ENCODE measurements at places on chromosomes 11 and 22.

DNA sequence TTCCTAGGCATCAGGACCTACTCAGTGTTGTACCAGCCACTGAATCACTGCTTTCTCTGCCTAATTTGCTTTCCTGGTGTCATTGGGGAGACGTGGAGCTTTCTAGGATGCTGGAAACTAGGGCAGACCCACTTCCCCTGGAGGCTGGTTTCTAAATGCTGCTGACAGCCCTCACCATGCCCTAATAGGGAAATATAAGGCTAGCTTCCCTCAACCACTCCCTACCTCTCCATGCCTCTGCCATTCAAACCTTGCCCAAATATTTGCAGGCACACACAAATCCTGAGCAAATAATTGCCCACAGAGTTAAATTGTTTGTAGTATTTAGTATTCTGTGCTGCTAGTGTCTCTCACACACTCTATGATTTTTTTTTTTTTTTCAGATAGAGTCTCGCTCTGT lies 310.2 kb downstream of the DDX10 start:
- DNase-seq, result no peak

- DNase-seq, result no peak
Measured at GRCh38 chr11:123624974-123625373, 29.4 kb downstream of the SCN3B start.

GRCh38 chr11:109945626-109946321 lies 147.4 kb upstream of the ZC3H12C start:
- DNase-seq, result no peak

DNA sequence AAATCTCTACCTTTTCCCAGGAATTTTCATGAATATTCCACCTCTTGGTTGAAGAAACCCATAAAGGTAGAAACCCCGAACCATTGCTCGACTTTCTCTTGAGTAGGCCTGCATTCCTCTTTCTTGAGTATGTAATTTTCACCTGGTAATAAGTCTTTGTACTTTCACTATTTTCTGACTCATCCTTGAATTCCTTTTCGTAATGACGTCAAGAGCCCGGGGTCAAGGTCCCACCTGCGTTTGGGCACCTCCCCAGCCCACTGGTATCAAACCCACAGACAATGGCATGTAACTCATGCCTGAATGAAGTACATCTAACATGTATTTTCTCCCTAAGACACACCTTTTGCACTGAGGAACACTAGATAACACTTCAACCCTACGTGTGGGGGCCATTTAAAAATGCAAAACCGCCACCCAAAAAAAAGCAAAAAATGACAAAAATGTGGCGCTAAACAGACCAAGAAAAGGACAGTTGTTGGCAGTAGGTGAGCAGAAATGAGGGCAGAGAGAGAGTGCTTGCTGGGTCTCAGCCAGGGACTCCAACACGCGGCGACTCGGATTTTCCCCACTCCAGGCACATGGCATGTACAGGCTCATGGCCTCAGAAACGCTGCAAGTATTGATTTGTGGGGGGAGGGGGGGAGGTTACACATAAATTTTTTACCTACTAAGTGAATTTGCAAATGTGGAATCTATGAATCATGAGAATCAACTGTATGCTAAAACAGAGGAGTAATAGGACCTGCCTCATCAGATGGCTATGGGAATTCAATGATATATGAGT lies 4.1 kb upstream of the C11orf24 start:
- DNase-seq, result no peak

- no peak for DNase-seq
Measured at GRCh38 chr22:28815111-28815510, 14.7 kb upstream of the XBP1 start.

DNA sequence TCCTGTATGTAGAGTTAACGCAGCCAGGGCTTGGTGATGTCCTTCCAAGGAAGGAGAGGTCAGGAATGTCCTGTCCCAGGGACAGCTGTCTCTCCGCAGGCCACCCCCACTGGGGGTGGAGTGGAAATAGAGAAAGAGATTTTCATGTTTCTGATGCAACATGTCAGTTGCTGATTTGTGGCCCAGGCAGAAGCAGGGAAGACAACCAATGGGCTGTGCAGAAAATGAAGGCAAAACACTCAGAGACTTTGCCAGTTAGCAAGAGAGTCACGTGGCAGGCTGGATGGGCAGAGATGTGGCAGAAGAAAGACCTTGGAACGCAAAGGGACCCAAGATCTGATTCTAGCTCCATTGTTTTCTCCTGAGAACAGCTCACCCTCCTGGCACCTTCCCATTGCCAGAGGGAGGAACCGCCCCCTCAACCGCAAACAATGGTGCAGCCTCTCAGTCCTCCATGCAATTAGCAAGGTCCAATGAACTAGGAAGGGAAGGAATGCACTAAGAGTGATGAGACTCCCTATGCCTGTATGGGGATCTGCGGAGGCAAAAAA lies 71.0 kb downstream of the SYN3 start:
- no peak for DNase-seq

DNA sequence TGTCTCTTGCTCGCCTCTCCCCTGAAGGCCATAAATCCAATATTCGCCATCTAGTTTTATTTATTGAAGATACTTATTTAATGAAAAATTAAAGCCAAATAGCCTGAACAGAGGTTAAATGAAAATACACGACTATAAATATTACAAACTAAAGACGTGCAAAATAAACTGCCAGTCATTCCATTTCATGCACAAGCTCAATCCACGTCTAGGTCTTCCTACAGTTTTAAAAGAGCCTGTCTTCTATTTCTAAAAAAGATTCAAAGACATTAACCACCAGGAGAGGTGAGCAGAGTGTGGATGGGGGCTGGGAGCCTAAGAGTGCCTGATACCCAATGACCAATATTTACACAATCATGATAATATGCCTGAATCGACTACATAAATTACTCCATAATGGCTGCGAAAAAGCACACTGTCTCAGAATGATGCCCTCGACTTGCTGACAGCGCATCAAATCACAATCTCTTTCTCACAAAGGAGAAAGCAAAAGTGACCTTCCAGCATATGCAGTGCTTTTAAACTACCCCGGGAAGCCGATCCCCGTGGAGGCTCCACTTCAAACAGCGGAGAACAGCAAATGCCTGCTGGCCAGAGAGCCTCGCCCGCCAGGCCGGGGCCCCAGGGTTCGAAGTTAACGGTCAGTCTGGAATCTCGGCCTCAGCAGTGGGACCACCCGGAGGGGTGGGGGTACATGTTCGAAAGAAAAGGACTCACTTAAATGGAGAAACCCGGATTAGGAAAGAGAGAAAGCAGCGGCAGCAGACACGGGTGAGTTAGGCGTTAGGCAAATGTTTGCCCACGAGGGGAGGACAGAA lies 1.7 kb downstream of the FCHSD2 start:
- DNase-seq, result no peak

GRCh38 chr11:69842746-69843528 lies 23.7 kb upstream of the FGF3 start:
- no peak for DNase-seq

DNA sequence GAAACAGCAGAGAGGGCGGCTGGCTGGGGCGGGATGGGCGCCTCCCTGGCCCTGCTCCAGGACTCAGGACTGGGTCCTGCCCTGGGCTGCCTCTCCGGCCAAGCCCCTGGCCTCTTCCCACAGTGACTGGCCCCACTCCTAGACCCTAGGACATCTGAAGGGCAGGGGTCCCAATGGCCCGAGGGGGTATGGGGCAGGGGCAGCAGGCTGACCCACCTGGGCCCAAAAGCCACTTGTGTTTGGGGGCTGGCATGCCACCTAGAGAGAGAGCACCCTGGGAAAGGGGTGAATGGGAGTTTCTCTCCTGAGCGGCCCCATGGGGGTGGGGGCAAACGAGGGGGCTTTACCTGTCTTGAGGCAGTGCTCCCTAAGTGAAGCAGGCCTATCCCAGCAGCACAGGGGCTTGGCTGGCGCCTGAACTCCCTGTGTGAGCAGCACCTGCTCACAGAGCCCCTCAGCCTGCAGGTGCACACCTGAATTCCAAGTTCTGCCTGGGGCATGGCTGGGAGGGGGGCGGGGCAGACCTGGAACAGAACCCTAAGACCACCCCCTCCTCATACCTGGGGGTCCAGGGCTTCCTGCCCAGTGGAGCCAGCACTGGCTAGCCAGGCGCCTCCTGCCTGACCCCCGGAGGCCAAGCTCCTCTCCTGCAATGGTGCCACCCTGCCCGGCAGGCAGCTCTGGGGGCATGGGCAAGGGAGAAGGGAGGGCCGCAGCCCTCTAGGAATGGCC lies 16.9 kb downstream of the DUSP8 start:
- DNase-seq, result no peak

- DNase-seq, result no peak
Measured at GRCh38 chr11:58390551-58391063, 16.1 kb downstream of the OR5B3 start.

- DNase-seq, result no peak
Measured at GRCh38 chr22:17772958-17773605, 1.2 kb downstream of the BID start.

DNA sequence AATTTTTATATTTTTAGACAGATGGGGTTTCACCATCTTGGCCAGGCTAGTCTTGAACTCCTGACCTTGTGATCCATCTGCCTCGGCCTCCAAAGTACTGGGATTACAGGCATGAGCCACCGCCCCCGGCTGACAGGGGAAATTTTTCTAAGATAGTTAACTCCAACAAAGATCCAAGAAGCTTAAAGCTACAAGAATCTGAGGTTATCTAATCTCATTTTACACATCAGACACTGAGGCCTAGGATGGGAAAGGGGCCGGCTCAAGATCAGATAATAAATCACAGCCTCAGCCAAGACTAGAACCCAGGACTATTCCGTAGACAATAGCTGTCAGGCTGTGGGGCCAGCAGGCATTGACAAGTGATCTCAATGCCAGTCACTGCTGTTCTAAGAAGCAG lies 94.0 kb downstream of the AMBRA1 start:
- DNase-seq, result no peak

DNA sequence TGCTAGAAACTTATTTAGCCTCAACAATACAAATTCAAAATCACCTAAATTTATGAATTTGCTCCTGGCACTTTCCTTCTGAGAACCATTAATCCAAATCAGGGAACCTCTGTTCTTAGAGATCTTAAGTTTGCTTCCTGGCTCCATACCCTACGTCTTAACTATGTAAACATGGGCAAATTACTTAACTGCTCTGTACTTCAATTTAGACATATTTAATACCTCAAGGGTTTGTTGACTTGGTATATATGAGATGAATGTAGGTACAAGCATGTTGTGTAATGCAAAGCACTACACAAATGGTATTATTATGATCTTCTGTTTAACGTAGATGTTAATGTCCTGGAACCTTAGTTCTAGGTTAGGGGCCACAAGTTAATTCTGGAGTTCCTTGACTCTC lies 22.6 kb upstream of the ARHGAP20 start:
- DNase-seq, result no peak

DNA sequence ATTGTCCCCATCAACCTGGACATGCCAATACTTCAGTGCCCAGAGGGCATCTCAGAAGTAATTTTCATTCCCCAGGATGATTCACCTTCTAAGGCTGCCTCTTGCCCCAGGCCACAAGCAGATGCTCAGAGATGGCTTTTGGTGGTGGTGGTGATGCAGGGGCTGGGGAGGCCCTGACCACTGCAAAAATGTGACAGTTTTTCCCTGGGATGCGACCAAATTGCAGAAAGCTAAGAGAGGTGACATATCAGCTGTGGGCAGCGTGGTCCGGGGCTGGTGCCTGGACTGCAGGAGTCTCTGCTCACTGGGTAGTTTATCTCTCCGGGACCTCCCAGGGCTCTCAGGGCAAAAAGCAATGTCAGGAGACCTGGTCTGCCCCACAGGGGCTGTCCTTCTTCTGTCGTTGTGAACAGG lies 39.7 kb upstream of the ACCSL start:
- DNase-seq, result no peak

GRCh38 chr11:36280531-36280930 lies 8.7 kb downstream of the COMMD9 start:
- no peak for DNase-seq
